M059J (cell line): ENCODE measurements at places on chromosomes 6 and 20. TPM values are rescaled to one million over a fixed set of nuclear protein-coding genes. Genes with fewer than 3 reads are reported as not detected.

DNA sequence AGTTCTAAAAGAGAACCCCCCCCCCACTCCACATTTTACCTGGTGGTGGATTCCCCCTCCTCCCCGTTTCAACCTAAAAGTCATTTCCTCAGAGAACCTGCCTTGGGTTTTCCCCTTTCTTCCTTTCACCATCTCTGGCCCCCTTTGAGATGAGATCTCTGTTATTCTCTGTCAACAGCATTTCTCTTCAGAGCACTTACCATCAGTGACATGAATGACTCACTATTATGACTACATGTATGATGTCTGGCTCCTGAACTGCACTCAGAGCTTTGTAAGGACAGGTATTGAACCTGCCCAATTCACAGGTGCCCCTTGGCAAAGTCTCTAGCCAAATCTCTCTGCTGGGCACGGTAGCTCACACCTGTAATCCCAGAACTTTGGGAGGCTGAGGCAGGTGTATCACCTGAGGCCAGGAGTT is 61.4 kb upstream of the JARID2 start:
- DNase-seq, result no peak

GRCh38 chr20:1657556-1658334 is at the start of gene SIRPG:
Gene SIRPG, minus strand, starts transcription at chr20:1657779. Its CDS starts 65 bp downstream, at chr20:1657714.
- peak; percentile 45 for DNase-seq

GRCh38 chr6:169833258-169833794 is 81.9 kb downstream of the ERMARD start:
- DNase-seq, result peak; percentile 9

The NR2E1 gene
- 0.37 and 1.2 TPM in 2 replicates for total RNA-seq

DNA sequence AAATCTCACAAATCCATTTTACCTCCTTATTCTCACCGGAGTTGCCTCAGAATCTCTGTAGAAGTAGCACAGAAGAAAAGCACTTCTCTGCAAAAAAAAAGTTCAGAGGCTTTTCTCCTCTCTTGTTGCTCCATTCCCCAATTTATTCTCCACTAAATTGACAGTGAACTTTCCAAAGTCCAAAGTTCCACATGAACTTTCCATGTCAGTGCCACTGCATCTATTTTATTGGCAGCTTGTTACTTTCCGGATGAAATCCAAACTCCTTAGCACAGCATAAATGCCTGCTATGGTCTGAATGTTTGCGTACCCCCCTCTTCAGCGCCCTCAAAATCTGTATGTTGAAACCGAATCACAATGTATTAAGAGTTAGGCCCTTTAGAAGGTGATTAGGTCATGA is 77.0 kb upstream of the MAP7 start:
- DNase-seq, result no peak

DNA sequence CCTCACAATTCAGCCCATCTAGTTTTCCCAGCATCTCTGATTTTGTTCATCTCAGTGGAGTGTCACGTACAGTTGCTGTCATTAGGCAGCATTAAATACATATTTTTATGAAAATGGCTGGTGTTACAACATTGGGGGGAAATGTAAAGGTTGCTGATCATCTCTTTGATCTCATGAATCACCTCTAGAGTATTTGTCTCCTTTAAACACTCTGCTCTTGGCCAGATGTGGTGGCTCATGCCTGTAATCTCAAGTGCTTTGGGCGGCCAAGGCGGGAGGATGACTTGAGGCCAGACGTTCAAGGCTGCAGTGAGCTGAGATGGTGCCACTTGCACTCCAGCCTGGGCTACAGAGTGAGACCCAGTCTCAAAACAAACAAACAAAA is 128.1 kb downstream of the IPCEF1 start:
- no peak for DNase-seq

DNA sequence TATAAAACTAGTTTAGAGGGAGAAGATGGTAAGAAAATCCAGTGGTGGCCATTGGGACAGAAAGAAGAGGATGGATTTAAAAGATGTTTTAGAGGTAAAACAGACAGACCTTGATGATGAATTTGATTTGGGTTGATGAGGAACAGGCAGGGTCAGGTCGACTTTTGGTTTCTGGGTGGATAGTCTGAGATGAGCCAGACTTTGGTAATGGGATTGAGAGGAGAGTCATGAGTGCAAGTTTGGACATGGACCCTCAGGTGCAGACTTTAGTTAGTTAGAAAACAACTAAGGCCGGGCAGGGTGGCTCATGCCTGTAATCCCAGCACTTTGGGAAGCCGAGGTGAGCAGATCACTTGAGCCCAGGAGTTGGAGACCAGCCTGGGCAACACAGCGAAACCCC is 257.9 kb downstream of the MAFB start:
- DNase-seq, result no peak

DNA sequence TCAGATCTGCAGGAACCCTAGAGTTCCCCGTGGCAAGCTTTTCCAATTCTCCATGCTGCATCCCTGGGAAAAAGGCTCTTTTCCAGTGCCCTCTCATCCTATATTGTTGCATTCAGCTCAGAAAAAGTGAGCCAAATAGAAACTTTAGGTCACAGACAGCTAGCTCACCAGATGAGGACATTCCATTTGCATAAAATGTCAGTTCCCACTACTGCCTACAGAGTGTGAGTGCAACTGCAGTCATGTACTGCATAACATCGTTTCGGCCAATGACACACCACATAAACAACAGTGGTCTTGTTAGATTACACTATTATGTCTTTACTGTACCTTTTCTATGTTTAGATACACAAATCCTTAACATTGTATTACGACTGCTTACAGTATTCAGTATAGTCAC is 8.6 kb downstream of the HS3ST5 start:
- DNase-seq, result no peak
